ENCODE measurements at places on chromosomes 7 and 10.

- no peak for DNase-seq
These were observed 182.3 kb upstream of the CDCA7L start for GRCh38 chr7:22127835-22128527.

DNA sequence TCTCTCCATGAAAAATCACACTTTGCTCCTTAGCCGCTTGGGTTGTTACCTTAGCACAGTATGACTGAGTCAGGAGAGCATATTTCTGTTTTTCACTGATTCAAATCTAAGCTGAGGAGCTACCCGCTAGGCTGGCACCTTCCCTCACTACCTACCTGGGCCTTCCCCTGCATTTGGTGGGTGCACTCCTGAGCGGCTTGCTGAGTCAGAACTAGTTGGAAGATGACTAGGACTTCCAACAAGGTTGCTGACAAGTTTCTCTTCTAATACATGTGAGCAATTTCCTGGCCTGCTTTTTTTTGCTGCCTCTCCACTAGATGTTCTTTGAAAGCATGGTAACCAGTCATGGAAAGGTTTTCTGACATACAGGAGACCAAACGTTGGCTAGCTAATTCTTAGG, 43.8 kb upstream of the SEC61G start:
- peak; percentile 3 for DNase-seq

GRCh38 chr10:104642658-104643302, 1.7 kb downstream of the SORCS3 start:
- peak; percentile 28 for DNase-seq

DNA sequence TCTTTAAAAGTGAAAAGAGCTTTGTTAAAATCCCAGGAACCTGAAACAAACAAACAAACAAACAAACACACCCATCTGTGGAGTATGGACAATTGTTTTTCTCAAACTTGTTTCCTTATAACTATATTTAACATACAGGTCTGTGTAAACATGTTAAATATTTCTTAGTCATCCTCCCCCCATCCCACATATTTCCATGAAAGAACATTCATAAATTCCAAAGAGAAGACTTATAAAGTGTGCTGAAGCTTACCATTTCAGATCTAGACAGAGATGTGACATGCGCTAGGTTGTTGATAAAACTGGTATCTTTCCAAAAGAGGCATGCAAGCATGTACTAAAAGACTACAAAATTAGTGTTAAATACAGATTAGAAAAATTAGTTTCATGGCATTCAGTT, 6.5 kb downstream of the FKBP14 start:
- no peak for DNase-seq

- DNase-seq, result no peak
These were observed 1.6 kb downstream of the GLCCI1 start for GRCh38 chr7:7970237-7970530.

- DNase-seq, result no peak
These were observed 6.4 kb downstream of the TAS2R41 start for GRCh38 chr7:143484119-143484518.

- no peak for DNase-seq
These were observed 631.0 kb downstream of the AUTS2 start for GRCh38 chr7:70229242-70229641.

DNA sequence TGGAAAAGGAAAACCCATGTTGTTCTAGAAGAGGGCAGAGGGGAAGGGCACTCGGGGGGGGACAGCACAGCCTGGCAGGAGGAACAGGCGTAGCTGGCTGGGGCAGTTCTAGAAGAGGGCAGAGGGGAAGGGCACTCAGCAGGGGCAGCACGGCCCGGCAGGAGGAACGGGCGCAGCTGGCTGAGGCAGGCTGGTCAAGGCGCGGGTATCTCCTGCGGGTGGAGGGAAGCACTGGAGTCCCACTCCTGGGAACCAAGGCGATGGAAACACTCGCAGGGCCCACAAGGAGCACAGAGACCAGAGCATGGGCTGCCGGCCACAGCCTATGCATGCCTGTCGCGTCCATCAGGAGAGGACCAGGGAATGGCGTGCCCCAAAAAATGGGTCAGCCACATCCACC, 36.7 kb downstream of the PAPOLB start:
- no peak for DNase-seq

DNA sequence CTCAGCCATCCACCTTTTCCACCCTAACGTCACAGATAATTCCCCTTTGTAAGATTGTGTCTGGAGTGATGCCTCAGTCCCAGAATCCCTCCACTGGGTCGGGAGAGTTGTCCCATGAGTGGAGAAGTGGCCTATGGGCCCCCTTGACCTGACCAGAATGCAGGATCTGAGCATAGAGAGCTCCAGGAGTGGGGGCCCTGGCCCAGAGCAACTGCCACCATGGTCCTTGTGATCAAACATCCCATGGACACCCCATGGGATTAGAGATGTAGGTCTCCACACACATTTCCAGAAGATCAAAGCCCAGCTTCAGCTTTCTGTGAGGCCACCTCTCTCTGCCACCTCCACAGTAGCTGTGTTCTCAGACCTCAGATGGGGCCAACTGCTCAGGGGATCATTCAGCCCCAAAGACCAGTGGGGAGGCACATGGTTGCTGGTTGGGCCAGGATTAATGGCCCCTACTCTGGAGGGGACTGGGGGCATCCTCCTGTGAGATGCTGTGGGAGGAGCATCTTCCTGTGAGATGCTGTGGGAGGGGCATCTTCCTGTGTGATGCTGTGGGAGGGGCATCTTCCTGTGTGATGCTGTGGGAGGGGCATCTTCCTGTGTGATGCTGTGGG, 28.5 kb upstream of the DPYSL4 start:
- DNase-seq, result no peak

DNA sequence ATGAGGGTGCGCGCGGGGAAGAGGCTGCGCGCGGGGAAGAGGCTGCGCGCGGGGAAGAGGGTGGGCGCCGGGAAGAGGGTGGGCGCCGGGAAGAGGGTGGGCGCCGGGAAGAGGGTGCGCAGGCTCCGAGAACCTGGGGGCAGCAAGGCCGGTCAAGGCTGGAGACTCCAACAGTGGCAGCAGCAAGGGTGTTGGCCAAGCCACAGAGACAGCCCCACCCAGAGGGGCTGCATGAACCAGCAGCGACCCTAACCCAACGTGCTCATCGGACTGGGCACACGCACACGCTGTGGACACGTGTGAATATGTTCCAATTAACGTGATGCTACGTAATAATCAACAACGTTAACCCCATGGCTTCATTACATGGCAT, 48.8 kb downstream of the DIP2C start:
- no peak for DNase-seq

DNA sequence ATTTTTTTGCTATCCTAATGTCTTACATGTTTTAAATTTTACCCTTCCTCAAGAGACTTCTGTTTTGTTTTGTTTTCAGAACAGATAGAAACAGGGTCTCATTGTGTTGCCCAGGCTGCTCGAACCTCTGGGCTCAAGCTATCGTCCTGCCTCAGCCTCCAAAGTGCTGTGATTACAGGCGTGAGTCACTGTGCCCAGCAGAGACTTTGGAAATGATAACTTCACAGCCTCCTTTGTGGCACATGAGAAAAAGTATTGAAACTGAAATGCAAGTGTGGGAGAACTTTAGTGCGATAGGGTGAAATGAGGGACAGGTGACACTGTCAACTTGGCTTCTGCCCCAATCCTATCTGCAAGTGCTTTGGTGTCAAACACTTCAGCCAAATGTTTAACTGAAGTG, 21.6 kb downstream of the IRF5 start:
- no peak for DNase-seq

DNA sequence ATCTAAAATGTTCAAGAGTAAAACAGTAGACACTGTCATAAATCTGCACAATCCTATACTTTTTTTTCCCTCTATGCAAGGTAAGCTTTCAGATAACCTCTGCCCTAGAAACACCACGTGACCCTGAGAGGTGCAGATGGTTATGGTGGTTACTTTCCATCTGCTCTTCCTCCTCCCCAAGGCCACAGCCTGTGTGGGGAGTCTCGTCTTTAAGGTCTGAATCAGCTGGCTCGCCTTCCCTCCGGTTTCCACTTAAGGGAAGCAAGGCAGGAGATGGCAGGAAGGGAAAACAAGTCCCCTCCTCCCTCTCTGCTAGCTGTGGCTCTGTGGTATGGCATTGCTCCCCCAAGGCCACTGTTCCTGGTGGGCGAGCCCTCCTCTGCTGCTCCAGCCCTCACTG, 181.8 kb downstream of the GLI3 start:
- DNase-seq, result no peak

Data from stimulated activated CD4-positive, alpha-beta T cell treated with anti-CD3 and anti-CD28 coated beads, Interleukin-4, amount 100 ng/mL, for 48 hours (primary cell).